ENCODE measurements at places on chromosomes 7 and 10.

- DNase-seq = no peak
Observed at GRCh38 chr7:96090756-96091155, 231.1 kb downstream of the SLC25A13 start.

DNA sequence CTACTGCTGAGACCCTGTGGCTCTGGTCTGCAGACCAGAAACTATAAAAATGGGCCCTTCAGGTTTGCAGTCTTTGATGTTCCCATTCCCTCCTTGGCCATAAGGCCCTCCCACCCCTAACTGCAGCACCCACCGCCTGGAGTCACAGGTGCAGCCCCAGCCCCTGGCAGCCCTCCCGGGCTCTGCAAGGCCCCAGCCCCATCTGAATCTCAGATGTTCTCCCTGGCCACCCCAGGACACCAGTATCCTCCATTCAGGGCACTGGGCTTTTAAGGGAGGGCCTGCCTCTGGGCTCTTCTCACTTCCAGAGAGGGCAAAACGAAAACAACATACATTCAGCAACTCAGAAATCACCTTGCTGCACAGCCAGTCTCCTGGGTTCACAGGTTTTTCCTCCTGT is 107.7 kb upstream of the RET start:
- DNase-seq = no peak

- peak; percentile 33 for DNase-seq
Observed at GRCh38 chr7:25858525-25859411, 293.2 kb upstream of the NFE2L3 start.

GRCh38 chr7:140209866-140210609 is 33.3 kb upstream of the KDM7A start:
- DNase-seq = peak; percentile 92

All from B cell (primary cell).